Smooth muscle cell of the pulmonary artery (primary cell): ENCODE measurements at places on chromosomes 1 and 21. TPM values are rescaled to one million over a fixed set of nuclear protein-coding genes. Genes with fewer than 3 reads are reported as not detected.

ST6GALNAC5 gene
- total RNA-seq = 0.83 and 4.8 TPM in 2 replicates

PDZK1IP1 gene
- total RNA-seq = 0.26 and 2.0 TPM in 2 replicates

IQCC gene
- 1.4 and 1.7 TPM in 2 replicates for total RNA-seq

RNASEL gene
- 7.0 and 13.4 TPM in 2 replicates for total RNA-seq

ADGRL4 gene
- 34.7 and 58.7 TPM in 2 replicates for total RNA-seq
